ENCODE measurements at places on chromosomes 7 and 10.

DNA sequence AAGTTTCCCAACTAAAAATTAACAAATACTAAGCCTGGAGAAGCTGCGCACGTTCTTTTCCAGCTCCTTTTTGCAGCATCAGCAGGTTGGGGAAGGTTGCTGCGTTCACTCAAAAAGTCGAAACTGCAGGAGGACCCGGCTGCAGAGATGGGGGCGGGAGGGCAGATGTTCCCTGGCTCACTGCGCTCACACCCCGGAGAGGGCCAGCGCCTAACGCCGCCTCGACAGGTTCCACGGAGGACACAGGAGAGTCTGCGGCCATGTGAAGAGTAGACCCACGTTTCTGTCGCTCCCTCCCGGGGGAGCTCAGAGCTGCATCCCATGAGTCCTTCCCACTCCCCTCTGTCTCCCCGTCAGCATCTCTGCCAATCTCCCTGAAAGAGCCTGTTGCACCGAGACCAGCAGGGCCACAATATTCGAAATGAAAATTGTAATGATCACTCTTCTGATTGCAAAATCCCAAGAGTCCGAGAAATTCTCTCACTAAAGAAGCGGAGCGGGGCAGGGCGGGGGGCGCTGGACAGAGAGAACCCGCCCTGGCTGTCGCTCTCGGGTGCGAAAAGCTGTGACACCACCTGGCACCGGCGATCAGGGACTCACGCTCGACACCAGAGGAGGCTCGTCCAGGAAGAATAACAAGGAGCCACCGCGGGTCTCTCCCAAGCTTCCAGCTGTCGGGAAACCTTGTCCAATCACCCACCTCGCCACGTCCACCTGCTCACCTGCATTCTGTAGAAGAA is 131.5 kb upstream of the PFKP start:
- DNase-seq: no peak

DNA sequence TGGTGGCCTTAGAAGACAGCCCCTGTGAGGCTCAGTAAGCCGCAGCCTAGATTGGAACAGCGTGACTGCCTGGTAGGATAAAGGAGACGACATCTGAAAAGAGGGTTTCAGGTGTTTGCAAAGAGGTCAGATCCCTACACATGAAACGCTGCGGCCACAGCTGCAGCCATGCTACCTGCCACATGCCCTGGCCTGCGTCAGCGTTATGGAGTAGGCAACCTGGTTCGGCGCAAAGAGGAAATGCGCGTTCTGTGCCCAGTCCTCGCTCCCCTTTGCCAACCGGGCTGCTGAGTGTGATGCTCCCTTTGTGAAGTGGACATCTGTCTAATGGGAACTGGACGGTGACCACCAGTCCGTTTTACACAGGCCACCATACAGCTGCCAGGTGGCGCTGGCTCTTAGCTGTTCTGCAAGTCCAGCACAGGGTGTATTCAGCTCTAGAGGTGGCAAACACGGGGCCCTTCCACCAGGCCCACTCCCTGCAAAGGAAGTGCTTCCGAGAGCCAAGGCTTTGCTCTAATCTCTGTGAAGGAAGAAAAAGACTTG is 160.3 kb downstream of the CELF2 start:
- no peak for DNase-seq

GRCh38 chr10:59287587-59288255 is 74.6 kb downstream of the FAM13C start:
- DNase-seq: no peak

GRCh38 chr10:44574596-44575480 is 189.9 kb upstream of the CXCL12 start:
- DNase-seq: no peak

- no peak for DNase-seq
Measured at GRCh38 chr7:24727154-24728120, 29.8 kb downstream of the GSDME start.

DNA sequence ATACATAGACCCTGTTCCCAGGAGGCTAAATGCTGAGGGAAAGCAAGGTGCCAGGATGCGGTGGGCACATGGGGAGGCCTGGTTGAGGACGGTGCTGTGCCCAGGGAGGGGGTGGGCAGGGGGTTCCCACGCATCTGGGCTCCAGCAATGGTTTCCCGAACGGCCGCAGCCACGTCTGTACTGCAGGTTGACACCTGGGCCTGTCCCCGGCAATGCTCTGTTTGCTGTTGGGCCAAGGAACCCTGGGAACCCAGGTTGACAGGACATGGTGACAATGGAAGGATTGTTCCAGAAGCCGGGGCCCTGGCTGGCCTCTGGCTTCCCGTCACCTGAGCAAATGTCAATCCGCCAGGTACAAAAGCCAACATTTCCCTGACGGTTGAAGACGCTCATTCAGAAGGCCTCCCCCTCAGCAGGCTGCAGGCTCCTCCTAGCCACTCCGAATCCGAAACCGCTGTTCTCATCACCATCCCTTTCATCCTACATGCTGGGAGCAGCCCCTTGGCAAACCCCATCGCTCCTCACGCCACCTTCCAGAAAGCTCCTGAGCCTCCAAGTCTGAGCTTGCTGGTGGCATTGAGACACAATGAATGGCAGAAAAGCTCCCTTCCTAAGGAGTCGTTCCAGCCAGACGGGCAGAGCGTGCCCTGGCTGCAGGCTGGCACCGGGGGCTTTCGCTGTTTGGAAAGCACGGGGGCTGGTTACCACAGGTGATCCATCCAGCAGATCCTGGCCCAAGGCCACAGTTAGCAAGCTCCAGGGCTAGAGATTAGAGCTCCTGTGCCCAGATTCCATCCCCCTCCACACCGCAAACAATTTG is 31.2 kb downstream of the SPOCK2 start:
- DNase-seq: no peak

GRCh38 chr10:99870123-99870730 is 87.8 kb downstream of the ABCC2 start:
- no peak for DNase-seq

DNA sequence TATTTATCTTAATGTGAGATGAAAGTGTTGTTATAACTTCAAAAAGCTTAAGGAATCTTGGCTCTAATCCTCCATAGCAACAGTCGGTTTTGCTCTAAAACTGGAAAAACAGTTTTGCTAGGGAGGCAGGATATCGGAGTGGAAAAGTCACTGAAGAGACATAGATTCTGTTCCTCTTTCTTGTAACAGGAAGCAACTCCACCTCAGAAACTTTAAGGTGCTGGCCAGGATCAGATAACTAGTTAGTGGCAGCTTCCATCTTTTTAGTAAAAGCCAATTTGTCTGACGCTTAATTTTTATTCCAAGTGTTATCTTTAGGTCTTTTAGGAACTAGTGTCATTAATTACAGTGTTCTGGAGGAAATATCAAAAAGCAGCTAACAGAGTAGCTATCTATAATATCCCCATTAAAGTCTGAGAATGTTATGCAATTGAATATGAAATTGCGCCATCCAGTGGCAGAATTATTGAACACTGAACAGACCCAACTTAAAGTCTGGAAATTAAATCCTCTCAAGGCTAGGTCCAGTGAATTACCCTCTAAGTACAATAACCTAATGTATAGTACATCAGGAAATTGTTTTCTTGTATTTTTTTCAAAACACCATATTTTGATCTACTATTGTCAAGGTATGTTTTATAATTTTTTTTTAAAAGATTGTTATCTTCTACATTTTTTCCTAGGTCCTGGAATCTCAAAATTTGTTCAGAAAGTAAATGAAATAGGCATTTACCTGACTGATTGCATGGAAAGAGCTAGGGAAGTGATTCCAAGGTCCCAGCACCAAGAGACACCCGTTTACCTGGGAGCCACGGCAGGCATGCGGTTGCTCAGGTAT is 65.9 kb upstream of the CC2D2B start:
- no peak for DNase-seq

DNA sequence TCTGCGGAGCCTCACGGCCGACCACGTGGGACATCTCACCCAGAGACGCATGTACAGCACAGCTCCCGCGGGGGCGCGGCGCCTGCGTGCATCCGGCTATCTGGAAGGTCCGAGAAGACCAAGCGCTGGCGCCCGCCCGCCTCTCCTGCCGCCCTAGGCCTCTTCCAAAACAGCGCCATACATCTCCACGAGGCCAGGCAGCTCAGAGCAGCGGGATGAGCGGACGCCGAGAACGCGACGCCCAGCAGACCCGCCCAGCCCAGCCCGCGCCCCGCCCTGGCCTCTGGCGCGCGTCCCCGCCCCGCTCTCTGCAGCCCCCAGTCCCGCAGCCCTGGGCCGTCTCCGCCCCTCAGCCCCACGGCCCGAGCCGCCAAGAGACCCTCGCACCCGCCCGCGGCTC is 20.3 kb upstream of the LANCL2 start:
- DNase-seq: no peak
